NCI-H1417 treated with DMSO at 0.1 percent for 48 hours (cell line): ENCODE measurements at places on chromosomes 11 and 22.

DNA sequence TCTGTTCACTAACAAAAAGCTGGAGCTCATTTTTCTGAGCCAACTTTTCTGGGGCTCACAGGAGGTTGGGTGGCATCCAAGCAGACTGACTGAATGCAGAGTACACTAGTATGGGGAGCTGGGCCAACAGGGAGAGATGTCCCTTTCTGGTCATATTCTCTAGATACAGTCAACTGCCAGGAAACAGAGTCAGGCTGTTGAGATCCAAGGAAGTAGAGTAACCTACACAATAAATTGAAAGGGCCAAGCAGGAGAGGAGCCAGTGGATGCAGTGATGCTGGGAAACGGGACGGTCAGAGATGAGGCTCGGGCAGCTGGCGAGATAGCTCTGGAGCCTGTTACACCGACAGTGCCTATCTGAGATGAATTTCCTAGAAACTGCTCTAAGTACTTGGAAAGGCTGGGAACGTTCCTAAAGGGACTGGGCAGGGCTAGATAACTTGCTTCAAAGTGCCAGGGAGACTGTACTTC, 71.1 kb downstream of the LARGE2 start:
- no peak for DNase-seq

DNA sequence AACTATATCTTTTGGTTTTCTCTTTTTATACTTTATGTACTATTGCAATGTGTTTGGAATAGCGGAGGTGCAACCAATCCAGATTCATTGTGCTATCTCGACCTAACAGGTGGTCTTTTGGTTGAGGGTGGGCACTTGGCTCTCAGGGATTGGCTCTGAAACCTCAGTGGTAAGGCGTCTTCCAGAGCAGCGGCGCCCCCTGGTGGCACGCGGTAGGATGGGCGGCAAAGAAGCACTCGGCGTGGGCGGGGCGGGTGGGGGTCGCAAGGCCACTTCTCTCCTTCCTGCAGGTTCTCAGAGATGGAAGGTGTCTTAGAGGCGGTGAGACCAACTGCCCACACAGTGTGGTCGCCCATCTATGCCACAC, 19.2 kb upstream of the PLET1 start:
- no peak for DNase-seq

DNA sequence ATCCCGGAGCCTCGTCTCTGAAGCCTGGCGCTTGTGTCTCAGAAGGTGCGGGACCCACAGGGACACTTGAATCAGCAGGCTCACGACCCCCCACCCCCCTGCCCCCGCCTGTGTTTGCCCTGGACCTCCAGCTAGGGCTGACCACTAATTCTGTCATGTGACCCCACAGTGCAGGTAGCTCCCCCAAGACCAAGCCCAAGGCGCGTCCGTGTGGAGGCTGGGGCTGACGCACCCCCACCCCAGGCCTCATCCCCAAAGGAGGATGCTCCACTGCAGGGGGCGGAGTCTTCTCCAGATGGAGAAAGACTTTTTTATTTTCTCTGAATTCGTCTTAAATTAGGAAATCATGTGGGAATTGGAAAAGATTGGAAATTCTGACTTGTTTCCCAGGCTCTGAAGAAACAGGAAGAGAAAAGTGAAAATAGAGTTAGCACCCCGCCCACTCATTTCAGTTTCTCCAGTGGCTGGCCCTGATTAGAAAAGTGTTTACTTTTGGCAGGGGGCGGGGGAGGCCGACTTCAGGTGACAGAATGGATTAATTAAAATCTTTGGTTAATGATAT, 1.0 kb upstream of the RELA start:
- no peak for DNase-seq

DNA sequence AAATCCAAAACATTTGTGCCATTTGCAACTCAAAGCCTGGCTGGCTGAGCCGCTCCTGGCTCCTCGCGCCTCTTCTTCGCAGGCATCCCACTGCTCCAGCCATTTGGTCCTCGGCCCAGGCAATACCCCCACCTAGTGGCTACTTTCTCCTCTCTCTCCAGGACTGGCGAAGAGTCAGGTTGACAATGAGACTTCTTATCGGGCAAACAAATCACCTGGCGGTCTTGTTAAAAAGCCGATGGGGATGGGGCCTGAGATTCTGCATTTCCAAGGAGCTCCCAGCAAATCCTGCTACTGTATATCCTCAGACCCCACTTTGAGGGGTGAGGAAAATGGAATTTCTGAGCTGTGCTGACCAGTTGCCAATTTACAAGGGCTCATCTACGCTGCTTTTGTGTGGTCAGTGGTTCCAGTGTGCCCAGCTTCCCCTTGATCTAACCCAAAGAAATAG, 89.0 kb downstream of the ISX start:
- DNase-seq, result no peak

DNA sequence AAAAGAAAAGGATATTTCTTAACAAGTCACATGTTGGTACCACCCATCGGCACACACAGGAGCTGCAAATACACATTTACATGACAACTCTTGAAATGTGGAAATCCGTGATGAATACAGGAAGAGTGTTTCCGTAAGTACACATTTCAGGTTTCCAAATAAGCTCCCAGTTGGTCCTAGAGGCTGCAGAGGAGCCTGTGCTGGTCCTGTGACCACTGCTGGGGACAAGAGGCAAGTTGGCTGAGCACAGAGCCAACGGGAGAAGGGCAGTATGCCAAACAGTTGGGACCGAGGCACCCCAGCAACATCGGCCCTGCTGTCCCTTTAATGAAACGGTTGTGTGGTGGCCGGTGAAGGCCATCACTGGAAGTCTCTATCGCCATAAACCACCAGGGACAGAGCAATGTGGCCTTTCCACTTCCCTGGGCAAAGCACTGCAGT, 38.5 kb upstream of the ARFGAP3 start:
- no peak for DNase-seq

DNA sequence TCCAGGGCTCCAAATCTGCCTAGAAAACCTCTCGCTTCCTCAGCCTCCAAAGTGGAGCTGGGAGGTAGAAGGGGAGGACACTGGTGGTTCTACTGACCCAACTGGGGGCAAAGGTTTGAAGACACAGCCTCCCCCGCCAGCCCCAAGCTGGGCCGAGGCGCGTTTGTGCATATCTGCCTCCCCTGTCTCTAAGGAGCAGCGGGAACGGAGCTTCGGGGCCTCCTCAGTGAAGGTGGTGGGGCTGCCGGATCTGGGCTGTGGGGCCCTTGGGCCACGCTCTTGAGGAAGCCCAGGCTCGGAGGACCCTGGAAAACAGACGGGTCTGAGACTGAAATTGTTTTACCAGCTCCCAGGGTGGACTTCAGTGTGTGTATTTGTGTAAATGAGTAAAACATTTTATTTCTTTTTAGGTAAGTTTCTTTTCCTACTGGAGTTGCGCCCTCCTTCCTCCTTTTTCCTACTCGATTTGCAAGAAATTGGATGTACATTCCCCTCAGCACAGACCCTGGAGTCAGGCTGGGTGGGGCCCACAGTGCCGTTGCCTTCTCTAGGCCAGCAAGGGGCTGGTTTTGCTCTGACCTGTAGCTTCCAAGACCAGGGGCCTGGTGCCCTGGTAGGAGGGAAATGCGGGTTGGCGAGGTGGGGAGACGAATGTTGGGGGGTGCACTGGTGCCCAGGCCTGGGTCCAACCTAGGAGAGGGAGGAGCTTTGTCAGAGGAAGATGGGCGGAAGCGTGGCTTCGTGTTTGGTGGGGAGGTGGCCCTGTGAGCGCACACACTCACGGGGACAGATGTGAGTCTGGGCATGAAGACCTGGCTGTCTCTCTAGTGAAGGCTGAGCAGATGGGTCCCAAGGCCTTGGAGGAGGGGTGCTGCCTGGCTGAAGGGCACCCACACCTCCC, 50.6 kb downstream of the ST14 start:
- no peak for DNase-seq

- no peak for DNase-seq
Measured at GRCh38 chr11:65524741-65525545, at the start of gene SCYL1. Gene SCYL1, plus strand, starts transcription at chr11:65525083. Its CDS starts 71 bp downstream, at chr11:65525154.

DNA sequence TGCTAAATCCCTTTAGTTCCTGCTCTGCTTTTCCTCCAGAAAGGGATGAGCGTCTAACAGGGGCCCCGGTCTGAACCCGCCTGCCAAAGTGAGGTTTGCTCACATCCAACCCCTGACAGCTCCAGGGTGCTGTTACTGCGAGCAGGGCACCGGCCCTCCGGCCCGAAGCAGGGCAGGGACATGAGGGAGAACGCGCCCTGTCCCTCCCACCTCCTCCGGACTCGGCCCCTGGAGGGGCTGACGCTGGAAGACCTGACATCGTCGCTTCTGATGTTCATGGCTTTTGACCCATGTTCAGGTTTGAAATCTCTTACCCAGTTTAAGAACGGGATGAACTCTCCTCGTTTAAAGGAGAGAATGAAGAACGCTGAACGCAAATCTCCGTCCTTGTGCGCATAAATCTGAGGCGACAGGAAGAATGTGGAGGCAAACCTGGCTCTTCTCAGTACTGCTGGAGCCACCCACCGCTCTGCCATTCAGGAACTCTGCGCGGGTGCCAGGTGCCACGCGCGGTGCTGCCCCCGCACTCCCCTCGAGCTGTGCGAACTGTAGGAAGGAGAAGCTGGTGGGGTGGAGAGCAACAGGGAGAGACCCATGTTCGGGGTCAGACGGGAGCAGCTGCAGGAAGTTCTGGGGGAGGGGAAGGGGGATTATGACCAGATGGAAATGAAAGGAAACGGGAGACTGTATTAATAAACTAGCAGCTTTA, 826 bp upstream of the EEF1G start:
- no peak for DNase-seq

GRCh38 chr11:90229791-90230190, 6.9 kb upstream of the CHORDC1 start:
- no peak for DNase-seq

- no peak for DNase-seq
Measured at GRCh38 chr22:41501209-41501608, 32.3 kb downstream of the ACO2 start.
